ENCODE measurements at places on chromosomes 6 and 20.

- no peak overlapping the region for H3K4me3 ChIP-seq
- H3K27me3 ChIP-seq = no peaks in the 10 kb centered on the region
- H3K36me3 ChIP-seq = no peaks in the 10 kb centered on the region
- no peak overlapping the region for H3K27ac ChIP-seq
- no peaks in the 10 kb centered on the region for H3K4me1 ChIP-seq
Measured at GRCh38 chr6:150183105-150183504, 40.3 kb downstream of the PPP1R14C start.

- no peaks in the 10 kb centered on the region for H3K4me1 ChIP-seq
- DNase-seq = no peak
- H3K27ac ChIP-seq = no peak overlapping the region
- H3K4me3 ChIP-seq = no peak overlapping the region
Measured at GRCh38 chr6:12327391-12327790, 37.2 kb downstream of the EDN1 start.

- H3K27me3 ChIP-seq = no peaks in the 10 kb centered on the region
- H3K4me3 ChIP-seq = no peak overlapping the region
- no peak overlapping the region for H3K27ac ChIP-seq
Measured at GRCh38 chr6:117404548-117404947, 21.2 kb downstream of the ROS1 start.

DNA sequence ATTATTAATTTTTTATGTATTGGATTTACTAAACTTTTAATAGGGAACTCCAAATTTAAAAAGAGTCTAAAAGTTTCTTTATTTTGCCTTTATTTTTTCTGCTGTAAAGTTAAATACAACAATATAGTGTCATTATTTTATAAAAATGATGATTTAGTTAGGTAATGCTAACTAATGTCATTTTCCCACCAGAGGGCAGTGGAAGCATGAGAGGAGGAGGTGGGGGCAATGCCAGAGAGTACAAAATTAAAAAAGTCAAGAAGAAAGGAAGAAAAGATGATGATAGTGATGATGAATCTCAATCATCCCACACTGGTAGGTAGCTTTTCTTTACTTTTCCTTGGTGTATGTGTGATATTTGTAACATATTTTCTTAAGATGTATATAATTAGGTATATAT, 20.2 kb upstream of the FHL5 start:
- H3K4me1 ChIP-seq = no peaks in the 10 kb centered on the region
- no peak for DNase-seq
- no peak overlapping the region for H3K27ac ChIP-seq
- H3K36me3 ChIP-seq = peaks cover 23% of the 10 kb centered on the region
- H3K4me3 ChIP-seq = no peak overlapping the region

DNA sequence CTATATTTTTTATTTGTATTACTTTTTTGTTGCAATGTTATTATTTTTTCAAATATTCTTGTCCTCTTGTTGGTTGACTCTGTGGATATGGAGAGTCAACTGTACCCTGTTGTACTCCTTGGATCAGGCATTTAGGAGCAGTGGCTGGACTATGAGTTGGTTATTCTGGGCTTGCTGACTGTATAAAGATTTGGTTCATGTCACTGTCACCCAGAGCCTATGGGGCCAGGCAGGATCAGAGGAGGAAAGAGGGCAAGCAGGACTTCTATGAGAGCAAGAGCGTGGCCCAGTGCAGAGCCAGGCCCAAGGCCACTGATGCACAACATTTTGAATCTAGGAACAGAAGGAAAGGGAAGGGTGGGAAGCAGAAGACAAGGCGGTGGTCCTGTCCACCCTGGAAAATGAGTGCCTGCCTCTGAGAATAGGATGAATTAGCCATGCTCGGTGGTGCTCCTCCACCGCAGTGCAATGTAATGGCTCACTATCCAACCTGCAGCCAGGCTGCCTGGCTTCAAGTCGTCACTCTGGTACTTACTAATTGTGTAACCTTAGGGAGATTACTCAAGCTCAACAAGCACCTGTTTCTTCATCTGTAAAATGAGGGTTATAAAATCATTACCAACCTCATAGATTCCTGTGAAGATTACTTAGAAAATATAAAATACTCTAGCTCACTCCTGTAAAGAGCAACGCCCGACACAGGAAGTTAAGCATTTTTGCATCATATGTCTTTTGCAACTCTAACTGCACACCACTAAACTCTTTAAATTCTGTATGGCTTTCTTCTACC, 192.1 kb downstream of the KCNQ5 start:
- H3K4me3 ChIP-seq = no peak overlapping the region
- no peaks in the 10 kb centered on the region for H3K36me3 ChIP-seq
- H3K27ac ChIP-seq = no peak overlapping the region
- H3K27me3 ChIP-seq = no peaks in the 10 kb centered on the region
- no peak for DNase-seq

DNA sequence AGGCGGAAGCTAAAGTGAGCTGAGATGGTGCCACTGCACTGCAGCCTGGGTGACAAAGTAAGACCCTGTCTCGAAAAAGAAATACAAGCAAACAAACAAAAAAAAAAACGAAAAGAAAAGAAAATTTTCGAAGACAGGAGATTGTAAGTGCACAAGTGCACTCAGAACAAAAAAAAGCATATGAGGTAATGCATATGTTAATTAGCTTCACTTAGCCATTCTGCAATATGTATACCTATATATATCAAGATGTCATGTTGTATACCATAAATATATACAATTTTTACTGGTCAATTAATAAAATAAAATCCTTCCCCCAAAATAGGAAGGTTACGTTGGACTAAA, 127.5 kb downstream of the RIN2 start:
- H3K4me1 ChIP-seq = no peaks in the 10 kb centered on the region
- DNase-seq = no peak
- H3K36me3 ChIP-seq = no peaks in the 10 kb centered on the region
- H3K4me3 ChIP-seq = no peak overlapping the region
- no peak overlapping the region for H3K27ac ChIP-seq

GRCh38 chr6:154950979-154951344, 44.2 kb upstream of the TIAM2 start:
- no peak overlapping the region for H3K4me3 ChIP-seq
- DNase-seq = peak; percentile 1
- no peaks in the 10 kb centered on the region for H3K27me3 ChIP-seq
- peaks cover 12% of the 10 kb centered on the region for H3K4me1 ChIP-seq
- no peak overlapping the region for H3K27ac ChIP-seq

Measured in naive thymus-derived CD4-positive, alpha-beta T cell (primary cell).